ENCODE measurements at places on chromosomes 3 and 15.

DNA sequence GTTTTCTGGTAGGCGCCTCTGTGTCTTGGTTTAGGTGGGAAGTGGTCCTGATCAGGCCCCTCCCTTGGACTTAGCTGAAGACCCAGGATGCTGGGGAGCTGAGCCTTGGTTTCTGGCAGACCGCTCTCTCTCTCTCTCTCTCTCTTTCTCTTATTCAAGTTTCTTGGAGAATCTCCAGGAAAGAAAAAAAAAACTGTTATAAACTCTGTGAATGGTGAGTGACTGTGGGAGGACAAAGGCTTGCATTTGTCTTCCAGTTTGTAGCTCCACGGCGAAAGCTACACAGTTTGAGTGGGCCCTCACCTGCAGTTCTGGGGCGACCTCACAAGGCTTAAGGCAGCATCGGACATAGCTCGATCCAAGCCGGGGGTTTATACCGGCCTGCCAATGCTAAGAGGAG is 7.5 kb downstream of the DET1 start:
- no peak for DNase-seq

DNA sequence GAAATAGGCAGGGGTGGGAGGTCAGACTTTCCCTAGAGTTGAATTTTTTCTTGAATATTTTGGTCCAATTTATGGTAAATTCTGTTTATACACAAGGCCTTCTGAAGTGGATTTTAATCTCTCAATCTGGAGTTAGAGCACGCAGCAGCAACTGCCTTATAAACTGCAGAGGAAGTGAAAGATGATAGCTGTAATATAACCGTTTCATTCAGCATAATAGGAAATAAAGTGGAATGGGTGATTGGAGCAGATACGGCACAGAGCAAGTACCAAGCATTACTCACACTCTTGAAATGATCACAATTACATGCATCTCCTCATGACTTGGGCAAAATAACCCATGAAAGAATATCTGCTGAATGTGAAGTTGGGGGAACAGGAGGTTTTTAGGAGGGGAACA is 106.8 kb downstream of the ARRDC4 start:
- DNase-seq, result no peak

GRCh38 chr3:63912768-63913588 is 795 bp upstream of the SCAANT1 start:
- peak; percentile 79 for DNase-seq

- DNase-seq, result no peak
Measured at GRCh38 chr3:11238880-11239279, 33.3 kb upstream of the ATG7 start.

- DNase-seq, result peak; percentile 83
Measured at GRCh38 chr15:77870195-77871065, 207.1 kb downstream of the TBC1D2B start.

DNA sequence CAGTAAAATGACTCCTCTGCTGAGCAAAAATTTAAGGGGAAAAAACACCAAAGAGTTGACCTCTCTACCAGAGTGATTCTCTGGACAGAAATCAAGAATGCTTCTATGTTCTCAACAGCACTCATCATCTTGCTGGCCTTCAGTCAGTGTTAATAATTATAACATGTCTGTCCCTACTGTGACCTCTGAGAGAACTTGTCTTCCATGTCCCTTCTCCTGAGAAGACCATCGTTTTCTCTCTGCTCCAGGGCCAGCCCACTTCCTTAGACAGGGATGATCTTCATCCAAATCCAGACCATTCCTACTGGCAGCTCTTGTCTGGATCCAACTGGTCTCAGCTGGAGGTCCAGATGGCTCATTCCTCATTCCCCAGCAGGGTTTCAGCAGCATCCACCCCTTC is 139.0 kb upstream of the NECTIN3 start:
- no peak for DNase-seq

DNA sequence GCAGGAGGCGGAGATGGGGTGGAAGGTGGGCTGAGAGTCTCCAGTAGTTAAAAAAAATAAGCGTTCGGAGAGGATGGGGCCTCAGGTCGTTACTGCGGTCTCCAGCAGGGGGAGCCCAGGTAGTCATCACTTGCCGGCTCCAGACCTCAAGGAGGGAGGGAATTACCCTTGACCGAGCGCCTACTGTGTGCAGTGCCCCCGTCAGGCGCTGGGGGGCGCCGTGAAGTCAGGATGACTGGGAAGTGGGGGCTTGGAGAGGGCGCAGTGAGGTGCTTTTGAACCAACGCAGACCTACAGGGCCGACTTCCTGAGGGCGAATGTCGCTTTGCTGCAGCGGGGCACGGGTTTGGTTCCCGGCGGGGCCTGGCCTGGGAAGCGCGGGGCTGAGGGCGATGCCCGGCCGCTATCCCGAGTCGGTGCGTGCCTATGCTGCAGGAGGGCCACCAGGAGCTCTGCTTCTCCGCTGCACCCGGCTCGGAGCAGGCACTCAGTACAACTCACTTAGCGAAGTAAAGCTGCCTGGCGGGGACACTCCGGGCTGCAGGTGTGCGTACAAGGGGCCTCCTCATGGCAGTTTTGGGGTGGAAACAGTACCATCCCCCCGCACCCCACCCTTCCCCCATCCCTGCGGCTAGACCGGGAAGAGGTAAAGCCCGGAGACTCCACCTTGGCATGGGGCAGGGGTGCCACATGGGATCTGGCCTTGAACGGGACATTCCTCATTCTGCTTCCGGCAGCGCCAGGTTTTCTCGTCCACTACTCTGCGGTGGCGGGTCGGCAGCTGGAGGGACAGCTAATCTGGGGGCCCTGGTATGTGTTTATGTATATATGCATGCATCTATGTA is 79.8 kb downstream of the RHCG start:
- DNase-seq, result no peak

GRCh38 chr15:64915518-64916227 is 4.0 kb downstream of the ANKDD1A start:
- DNase-seq, result no peak

GRCh38 chr3:104437131-104437750 is 929.5 kb upstream of the ALCAM start:
- DNase-seq, result no peak

DNA sequence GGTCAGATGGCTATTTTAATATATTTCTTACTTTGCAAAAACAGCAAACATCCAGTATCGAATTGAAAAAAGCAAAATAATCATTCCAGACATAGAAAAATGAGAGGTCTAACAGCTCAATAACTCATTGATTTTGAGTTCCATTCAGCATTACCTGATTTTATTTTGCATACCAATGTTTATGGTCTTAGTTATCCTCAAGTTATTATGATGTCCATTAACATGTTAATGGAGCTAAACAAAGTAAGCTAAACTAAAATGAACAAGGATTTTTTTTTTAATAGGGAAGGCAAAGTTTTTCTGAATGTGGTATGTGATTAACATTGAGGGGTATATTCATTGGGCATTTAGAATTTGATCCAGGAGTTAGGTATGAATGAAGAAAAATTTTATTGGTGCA is 13.1 kb downstream of the MYH15 start:
- DNase-seq, result no peak

DNA sequence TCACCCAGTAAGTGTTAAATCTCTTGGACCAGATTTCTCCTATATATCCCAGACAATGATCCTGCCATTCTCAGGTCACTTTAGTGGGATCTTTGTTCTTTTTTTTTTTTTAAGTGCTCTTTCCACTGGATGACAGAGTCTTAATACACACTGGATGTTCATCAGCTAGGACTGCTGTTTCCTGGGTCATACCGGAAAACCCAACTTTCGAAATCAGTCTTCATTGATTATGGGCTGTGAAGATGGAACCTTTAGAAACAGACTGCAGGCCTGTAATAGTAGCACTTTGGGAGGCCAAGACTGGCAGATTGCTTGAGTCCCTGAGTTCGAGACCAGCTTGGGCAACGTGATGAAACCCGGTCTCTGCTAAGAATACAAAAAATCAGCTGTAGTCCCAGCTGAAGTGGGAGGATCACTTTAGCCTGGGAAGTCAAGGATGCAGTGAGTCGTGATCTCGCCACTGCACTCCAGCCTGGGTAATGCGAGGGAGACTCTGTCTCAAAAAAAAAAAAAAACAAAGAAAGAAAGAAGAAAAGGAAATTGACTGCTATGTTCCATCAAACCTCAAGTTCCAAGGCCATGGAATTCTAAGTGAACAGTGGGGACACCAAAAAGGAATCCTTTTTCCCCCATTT is 2.3 kb downstream of the EOGT start:
- DNase-seq, result no peak

DNA sequence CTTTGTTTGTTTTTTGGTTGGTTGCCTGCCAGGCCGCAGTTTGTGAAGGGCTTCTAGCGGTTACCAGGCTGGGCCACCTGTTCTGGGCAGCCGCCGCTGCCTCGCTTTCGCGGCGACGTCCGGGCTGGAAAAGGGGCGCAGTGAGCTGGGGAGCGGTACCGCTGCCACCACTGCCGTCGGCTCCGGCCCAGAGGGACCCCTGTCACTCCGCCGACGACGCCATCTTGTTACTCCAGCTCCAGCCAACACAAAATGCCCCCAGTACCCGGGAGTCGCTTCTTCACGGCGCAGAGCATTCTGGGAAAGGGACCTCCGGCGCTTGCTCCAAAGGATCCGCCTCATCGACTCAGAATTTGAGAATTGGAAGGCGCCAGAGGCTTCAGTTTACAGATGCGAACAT is 238.8 kb downstream of the CDIN1 start:
- DNase-seq, result no peak

Measured in sciatic nerve (tissue), 2 donors.